Hippocampal formation (tissue), 2 donors: ENCODE measurements at places on chromosomes 16 and 17.

DNA sequence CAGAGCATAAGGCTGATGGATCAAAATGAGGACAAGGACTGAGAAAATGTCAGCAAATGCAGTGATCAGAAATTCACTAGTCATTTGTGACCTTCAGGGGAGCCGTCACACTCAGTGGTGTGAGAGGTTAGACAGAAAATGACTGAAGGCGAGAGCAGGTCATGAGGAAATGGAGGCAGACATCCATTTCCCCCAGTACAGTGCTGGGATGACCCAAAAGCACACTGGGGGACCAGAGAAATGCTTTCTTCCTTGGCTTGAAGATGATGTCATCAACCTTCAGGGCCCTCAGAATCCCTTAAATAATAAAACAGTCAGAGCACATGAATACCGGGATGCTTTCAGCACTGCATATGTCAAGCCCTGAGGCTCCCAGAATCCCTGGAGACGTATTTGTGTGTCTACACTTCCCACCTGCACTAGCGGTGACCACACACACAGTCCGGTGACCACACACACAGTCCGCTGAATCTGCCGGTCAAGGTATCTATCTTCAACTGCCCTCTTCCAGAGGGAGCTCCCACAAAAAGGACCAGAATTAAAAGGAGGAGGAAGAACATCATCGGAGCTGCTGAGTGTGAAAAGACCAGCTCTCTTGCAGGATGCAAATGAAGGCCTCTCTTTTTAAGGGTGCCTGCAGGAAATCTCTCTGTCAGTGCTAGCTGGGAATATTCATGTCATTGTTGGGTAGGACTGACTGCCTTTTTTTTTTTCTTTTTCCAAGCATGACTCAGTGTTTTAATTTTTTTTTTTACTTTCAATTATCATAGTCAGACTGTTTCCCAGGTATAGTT lies 8.2 kb downstream of the UBE2O start:
- no peak for DNase-seq

DNA sequence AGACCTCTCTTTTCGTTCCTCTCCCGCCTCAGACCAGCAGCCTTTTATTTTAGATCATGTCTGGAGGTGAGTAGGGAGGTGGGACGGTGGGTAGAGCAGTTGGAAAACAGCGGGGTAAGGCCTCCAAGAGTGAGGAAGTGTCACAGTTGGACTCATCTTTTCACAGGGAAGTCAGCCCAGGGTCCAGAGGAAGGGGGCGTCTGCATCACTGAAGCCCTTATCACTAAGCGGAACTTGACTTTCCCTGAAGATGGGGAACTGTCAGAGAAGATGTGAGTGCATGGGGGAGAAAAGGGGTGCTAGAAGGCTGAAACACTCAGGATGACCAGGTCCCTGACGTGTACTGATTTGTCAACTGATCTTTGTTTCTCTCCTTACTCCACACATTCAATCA lies 461 bp downstream of the LRRC46 start:
- DNase-seq, result no peak

DNA sequence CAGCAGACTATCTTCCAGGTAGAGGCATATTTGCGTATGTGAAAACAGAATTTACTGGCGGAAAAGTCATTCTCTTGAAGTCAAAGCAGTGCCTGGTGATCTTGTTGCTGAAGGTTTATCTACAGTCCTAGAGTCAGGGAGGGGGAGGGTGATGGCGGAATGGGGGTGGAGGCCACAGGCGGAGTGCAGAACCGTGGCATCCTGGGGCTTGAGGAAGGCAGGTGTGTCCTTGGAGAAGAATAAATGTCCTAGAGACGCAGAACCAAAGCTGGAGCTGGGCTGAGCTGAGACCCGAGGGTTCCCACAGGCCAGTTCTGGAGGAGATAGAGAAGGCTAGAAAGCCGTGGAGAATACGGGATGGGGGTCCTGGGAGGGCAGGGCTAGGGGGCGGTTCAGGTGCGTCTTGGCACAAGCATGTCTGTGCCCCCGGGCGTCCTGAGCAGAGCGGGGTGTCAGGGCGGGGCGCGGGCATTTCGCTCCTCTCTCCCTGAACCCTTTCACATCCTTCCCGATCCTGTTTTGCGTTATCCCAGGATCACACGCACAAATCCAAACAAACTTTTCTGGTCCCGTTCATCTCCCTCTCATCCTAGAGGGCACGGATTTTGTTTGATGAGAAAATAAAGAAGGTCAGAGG lies 76.9 kb upstream of the CREBBP start:
- no peak for DNase-seq

GRCh38 chr16:28925386-28926228 lies 569 bp upstream of the RABEP2 start:
- DNase-seq, result peak; percentile 66

DNA sequence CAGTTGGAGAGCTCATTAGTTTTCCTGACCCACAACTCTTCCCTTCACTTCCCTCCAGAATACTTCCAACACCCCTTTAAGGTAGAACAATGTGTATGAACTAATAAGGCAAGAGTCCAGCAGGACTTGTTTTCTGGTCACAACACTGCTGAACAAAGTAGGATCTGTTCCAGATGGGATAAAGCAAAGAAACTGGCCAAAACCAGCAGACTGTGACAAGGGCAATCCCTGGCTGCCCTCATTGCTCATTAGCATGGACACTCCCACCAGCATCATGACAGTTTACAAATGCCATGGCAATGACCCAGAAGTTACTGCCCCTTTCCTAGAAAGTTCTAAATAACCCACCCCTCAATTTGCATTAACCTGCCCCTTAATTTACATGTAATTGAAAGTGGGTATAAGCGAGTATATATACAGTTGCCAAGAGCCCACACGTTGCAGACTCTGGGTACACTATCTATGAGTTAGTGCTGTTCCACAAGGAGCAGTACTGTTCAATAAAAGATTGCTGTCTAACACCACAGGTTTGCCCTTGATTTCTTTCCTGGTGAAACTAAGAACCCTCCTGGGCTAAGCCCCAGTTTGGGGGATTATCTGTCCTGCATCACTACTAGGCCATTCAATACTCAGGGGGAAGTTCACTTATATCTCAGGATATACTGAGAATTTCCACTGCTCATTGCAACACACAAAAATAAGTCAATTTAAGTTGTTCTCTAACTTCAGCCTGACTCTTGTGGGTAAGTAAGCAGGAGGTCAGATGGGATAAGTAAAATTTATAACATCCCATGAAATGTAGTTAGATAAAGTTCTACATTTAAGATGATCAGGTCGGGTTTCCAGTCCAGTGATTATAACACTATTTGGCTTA lies 82.3 kb downstream of the SSH2 start:
- no peak for DNase-seq

GRCh38 chr17:39926588-39927100 lies 757 bp downstream of the ORMDL3 start:
- no peak for DNase-seq

DNA sequence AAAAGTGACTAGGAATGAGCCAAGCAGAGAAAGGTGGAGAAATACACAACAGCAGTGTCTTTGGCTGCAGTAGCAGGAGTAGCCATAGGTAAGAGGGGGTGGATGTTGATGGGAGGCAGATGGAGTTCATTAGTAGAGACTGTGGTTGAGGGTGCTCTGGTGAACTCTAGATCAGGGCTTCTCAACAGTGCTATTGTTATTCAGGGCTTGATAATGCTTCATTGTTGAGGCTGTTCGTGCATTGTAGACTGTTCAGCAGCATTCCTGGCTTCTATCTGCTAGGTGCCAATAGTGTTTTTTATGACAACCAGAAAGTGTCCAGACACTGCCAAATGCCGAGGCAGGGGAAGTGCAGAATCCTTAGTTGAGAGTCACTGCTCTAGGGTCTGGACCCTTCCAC lies 3.6 kb downstream of the ALKBH5 start:
- peak; percentile 75 for DNase-seq

GRCh38 chr16:87674419-87674818 lies 72.1 kb downstream of the JPH3 start:
- DNase-seq, result no peak

DNA sequence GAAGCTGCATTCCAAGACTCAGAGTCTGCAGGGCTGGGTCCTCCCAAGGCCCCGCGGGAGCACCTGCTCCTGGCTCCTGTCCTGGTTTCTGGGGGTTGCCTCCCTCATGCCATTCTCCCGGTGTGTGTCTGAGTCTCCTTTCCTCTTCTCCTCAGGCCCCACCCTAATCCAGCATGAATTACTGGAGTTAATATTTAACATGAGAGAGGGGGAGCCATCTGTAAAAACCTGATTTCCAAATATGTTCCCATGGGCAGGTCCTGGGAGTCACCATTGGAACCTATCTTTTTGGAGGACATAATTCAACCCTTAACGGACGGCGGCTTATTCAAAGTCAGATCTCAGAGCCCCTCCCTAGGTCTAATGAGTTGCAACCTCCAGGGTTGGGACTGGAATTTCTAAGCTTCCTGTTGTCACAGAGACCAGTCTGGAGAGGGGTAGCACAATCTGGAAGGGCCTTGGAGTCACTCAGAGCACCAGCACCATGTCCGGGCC lies 5.4 kb downstream of the C17orf99 start:
- DNase-seq, result no peak

DNA sequence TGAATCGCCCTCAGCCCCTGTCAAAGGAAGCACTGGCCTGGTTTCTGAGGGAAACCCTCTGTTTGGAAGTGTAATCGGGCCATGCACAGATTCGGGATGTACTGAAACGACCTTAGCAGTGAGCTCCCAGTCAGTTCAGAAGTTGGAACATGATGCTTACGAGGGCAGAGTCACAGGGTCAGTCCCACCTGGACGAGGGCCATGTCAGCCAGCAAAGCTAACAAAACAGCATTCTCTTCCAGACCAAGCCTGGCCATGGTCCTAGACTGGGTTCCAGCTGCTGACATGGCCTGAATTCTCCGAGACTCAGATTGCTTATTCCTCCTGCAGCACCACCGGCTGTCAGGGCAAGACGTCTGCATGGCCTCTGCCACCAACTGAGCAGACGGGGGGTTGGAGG lies 192.2 kb upstream of the WSCD1 start:
- DNase-seq, result peak; percentile 87

DNA sequence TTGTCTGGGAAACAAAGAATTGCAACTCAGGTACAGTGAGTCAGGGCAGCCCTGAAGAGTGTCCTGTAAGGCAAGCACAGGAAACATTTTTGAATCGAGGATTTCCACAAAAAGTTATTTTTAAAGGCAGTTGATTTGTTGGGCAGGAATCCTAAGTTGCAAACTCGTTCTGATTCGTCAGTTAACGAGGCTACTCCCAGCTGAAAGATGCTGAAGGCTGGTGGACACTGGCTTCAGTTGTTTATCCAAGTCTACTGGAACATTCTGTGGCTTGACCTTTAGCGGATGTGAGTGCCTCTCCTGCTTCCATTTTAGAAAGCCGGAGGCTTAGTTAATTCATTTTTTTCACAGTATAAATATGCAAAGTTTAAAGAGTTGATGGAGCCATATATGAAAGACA lies 84.2 kb downstream of the KCNJ12 start:
- DNase-seq, result no peak

- DNase-seq, result no peak
Measured at GRCh38 chr17:21198411-21198810, 15.6 kb downstream of the TMEM11 start.

- no peak for DNase-seq
Measured at GRCh38 chr16:27322858-27323780, 9.3 kb downstream of the IL4R start.

- no peak for DNase-seq
Measured at GRCh38 chr16:54812229-54812628, 118.4 kb upstream of the IRX5 start.

- DNase-seq, result no peak
Measured at GRCh38 chr17:5583426-5584382, 605 bp downstream of the NLRP1 start.

DNA sequence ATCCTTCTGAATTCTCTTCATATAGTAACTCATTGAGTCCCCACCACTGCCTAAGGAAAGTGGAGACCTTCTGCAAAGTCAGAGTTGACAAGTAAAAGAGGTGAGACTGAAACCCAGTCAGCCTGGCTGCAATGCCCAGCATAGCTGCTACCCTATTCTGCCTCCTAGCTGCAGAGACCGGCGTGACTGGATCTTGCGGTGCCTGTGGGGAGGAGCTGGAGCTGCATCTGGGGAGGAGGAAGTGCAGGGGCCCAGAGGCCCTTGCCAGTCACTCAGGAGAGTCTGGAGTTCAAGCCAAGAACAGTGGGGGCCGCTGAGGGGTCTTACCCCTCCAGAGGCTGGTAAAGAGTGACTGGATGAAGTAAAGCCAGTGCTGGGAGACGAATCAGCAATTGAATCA lies 35.0 kb upstream of the ZNF423 start:
- no peak for DNase-seq

DNA sequence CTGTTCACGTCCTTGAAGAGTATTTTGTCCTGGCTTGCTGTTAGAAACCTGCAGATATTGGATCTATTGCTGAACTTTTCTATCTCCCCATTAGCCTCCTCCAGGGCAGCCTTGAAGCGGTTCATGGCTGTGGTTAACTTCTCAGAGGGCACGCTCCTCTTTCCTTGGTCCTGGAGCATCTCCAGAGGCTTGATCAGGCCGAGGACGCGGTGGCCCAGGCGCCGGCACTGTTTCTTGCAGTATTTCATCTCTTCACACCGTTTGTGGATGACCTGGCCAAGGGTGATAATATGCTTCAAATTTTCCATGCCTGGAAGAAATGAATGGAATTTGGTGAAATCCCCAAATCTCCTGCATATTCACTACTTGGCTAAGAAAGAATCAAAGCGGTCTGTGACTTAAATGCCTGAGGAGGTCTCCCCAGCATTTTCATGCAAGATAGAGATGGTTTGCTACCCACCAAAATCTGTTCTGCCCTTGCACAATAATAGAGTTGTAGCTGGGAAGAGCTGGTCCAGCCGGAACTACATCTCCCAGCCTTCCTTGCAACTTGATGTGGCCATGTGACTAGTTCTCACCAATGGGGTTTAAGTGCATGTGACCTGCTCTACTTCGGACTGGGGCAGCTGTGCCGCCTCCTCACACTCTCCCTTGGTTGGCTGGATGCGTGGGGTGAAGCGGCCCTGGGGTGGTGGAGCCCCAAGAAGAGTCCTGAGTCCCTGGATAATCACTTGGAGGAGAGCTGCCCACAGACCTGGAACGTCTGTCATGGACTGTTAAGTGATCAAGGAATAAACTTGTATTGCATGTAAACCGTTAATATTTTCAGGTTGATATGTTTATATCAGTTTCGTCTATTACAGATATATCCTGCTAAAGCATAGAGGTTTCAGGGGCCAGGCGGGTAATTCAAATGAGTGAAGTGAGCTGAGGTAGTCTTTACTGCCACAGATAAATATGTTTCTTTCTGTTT lies 4.9 kb downstream of the MLKL start:
- peak; percentile 75 for DNase-seq

GRCh38 chr16:89829630-89830437 lies 1.6 kb downstream of the SPIRE2 start:
- no peak for DNase-seq

DNA sequence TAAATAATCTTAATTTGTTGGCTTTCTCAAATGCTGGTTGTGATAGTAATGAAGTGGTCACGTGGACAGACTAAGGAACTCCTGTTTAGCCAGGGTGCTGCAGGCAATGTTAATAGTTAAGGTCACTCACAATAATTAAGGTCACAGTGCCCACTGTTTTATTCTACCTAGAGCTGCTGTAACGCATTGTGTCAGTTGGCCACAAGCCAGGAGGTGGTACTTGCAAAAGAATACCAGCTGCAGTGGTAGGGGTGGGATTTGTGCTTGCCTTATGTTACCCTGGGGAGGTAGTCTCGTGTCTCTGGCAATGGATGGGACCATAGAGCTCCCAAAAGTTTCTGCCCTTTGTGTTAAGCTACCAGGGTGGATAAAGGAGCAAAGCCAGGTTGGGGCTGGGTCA lies 969.1 kb upstream of the CDH8 start:
- DNase-seq, result no peak
